K562 (cell line): ENCODE measurements at places on chromosomes 12 and 14.

DNA sequence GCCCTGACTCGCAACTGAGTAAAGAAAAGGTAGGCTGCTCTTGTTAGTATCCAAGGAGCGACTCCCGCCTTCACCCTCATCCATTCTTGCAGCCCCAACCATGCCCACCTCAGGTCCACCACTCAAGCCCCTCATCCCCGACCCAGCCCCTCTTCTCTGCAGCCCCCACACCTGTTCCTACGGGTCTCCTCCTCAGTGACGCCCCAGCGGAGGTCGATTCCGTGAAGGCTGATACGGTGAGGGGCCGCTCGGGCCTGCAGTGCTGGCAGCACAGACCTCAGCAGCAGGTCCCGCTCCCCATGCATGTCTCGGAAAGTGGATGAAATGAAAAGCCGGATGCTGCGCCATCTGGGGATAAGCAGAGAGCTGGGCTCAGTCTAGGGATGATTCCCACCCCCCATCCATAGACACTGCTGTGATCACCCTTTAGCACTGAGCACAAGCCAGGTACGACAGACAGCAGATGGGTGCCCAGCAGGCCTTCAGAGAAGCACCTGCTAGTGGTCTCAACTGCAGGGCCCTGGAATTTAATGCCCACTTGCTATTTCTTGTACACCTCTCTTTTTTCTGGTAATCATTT, 26.9 kb downstream of the TEP1 start:
- no peak for DNase-seq

- DNase-seq = peak; percentile 29
Observed at GRCh38 chr14:106691601-106692291, 1165.4 kb downstream of the TMEM121 start.

- DNase-seq = no peak
Observed at GRCh38 chr14:77088219-77088618, 9.8 kb upstream of the CIPC start.

DNA sequence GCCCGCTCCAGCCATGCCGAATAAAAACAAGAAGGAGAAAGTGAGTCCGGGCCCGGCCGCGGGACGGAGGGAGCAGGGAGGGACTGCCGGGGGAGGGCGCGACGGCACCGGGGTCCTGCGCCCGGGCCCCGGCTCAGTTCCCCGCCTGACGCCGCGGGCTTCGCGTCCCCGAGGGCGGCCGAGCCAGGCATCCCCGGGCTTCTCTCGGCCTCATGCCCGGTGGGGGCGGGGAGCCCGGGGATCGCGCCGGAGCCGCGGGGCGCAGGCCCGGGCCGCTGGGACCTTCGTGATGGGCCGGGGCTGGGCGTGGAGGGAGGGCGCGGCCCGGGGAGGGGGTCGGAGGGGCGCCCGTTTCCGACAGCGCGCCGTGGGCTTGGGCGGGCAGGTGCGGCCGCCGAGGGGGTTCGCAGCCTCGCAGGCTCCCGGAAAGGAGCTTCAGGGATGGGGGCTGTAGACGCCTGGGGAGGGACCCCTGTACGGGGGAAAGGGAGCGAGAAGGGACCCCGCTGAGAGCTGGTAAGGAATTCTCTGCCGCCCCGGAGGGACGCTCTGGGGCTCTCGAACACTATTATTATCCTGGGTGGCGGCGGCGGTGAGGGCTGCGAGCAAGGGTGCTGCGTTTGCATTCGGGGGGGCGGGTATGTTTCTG, 496 bp downstream of the PPP2R5C start:
- DNase-seq = peak; percentile 50

DNA sequence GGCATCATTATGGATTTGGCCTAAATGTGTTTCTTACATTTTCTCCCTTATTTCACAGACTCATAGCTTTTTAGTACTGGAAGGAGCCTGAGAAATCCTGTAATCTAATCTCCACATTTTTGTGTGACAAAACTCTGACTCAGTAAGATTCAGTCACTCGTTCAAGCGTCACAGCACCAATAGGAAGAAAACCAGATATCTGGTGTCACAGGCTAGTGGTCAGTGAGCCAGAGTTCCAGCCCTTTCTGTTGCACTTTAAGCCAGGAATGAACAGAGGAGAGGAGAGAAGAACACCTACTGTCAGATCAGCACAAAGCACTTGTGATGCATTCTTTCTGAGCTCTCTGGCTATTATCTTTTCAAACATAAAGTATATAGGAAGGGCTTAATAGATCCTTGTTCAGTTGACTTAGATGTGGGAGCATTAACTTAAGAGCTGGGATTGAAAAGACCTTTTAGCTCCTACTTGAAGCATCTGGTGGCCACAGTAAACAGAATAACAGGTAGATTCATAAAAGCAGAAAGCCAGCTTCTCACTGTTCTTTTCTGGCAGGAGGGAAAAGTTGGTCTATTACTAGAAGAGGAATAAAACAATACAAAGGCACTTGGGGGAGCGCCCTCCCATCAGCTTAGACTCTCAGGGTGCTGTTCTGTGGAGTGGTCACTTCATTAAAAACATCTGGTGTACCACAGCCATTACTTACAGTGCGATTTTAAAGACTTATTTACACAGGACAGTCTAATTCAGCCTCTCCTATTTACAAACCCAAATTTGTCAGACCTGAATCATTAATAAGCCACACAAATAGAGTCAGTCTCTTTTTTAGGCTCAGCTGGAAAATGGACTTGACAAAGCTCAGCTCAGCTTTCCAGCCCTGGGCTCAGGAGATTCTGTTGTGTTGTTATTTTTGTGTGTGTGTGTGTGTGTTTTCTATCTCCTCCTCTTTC, 12.2 kb upstream of the NID2 start:
- no peak for DNase-seq

- no peak for DNase-seq
Observed at GRCh38 chr12:31519511-31519910, 71.4 kb downstream of the DENND5B start.

DNA sequence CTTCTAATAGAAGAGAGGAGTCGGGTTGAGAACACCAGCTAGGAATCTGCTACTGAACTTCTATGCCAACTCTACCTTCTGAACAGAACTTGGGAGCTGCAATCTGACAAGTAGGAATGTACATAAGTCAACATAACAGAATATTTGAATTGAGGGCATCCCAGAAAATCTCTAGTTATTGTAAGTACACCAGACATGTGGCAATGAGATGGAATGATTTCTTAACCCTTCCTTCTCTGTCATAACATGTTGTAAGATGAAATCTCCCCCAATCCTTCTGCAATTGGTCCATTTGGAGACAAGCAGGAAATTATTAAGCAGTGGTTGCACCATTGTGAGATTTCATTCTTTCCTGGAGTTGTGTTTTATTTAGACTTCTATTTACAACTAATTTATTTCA, 68.7 kb upstream of the TMPO start:
- DNase-seq = no peak

DNA sequence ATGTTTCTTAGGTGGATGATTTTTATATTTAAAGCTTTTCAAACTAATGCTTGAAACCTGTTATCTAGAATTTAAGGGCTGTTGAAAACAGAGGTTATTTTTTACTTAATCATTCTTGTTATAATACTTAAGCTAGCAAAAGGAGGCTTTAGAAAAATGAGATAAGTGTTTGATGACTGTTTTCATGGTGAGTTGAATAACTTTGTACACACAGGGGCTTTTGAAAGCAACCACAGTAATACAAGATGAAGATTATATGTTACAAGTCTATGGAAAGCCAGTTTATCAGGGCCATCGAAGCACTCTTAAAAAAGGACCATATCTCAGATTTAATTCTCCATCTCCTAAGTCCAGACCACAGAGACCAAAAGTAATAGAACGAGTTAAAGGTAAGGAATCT, 33.3 kb downstream of the KIAA0586 start:
- no peak for DNase-seq

DNA sequence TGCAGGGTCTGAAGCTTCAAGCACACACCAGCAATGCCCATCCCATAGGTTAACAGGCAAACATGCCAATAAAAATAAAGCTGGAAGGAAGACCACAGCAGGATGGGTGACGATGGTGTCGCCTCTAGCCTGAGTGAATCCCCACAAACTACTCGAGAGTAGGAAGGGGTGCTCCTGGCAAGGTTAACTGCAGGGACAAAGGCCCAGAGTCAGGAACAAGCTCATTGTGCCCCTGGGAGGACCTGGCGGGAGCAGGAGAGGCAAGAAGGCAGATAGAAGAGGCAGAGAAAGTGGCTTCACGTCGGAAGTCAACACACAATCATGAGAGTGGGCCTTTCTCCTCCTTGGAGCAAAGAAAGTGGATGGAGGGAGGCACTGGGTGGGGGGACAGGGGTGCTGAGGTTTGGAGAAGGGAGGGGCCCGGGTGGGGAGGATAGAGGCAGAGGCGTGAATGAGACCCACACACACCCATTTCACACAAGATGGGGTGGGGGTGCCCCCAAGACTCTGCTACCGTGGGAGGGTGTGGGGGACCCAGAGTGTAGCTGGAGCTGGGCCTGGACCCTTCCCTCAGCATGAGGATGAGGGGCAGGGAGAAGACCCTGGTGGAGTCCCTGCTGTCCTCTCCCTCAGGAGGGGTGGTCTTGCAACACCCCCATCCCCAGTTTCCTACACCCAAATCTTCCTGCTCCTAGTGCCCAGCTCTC, 43.1 kb downstream of the DIO3 start:
- no peak for DNase-seq

GRCh38 chr12:105740369-105740768, 398.4 kb downstream of the NUAK1 start:
- DNase-seq = no peak

DNA sequence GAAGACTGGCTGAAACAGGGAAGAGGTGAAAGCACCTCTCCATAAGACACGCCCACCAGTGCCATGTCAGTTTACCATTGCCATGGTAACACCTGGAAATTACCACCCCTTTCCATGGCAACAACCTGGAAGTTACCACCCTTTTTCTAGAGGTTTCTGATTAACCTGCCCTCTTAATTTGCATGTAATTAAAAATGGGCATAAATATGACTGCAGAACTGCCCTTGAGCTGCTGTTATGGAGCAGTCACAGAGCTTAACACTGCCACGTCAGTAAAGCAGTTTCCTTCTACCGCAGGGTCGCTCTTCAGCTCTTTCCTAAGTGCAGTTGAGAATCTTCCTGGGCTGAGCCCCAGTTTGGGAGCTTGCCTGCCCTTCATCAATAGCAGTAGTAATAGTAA, 55.2 kb downstream of the RASSF3 start:
- no peak for DNase-seq

DNA sequence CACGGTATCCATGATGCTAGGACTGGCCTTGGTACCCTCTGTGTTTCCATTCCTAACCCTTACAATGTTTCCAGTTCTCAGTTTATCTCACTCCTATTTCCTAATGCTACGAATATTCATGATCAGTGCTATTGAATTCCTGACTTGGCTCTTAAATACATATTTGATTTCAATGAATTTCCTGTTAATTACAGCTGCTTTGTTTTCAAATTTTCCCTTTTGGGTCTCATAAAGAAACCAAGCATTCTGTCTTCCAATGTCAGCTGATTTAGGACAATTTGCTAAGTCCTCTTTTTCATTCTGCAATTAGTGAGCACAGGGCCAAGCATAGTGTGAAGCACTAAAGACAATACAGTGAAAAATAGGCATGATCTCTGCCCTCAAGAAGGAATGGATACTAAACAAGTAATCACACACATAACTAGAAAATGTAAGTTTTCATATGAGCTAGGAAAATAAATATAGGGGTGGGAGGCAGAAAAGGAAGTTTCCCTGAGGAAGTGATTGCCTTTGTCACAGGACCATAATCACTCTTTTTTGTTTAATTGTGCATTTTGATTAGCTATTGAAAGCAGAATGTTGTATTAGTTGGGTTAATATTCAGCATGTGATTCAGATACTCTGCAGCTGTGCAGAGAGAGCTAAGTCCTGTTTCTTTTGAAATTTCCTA, 88.5 kb downstream of the KCNC2 start:
- DNase-seq = no peak

GRCh38 chr14:105271224-105271890, 23.0 kb downstream of the BTBD6 start:
- DNase-seq = no peak

DNA sequence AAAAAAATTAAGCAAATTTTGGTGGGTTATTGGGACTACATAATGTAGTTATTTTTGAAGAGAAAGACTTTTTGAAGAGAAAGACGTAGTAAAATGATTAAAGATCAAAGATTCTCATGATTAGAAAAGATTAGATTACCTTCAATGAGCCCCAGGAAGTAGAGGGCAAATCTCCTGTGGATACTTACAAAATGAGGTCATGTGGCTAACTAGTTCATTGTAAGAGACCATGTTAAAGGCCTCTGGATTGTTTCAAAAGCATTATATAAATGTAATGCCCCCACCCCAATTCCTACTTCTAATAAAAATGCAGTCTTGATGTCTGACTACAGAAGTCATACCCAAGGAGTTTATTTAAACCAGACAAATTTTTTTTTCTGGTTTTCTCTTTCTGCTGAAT, 93.3 kb downstream of the ERGIC2 start:
- DNase-seq = no peak

DNA sequence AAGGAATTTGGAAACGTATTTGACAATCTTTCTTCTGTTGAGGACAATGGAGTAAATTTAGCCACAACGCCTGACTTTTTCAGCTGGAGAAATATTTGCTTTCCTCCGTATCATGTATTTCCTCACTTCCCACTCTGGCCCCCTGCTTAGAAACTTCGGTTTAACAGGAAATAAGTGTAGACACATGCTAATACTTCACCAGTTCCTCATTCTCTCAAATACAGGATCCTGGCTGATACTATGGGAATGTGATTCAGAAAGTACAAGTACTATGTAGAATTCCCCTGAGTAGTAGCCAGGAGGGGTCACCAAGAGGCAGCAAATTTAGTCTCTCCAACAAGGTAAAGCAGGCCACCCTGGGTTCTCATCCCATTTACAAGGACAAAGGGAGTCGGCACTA, 58.0 kb downstream of the FAR2 start:
- no peak for DNase-seq

- DNase-seq = no peak
Observed at GRCh38 chr12:76268267-76268666, 79.9 kb downstream of the BBS10 start.

GRCh38 chr14:34300882-34301734, 160.9 kb downstream of the SPTSSA start:
- peak; percentile 44 for DNase-seq

DNA sequence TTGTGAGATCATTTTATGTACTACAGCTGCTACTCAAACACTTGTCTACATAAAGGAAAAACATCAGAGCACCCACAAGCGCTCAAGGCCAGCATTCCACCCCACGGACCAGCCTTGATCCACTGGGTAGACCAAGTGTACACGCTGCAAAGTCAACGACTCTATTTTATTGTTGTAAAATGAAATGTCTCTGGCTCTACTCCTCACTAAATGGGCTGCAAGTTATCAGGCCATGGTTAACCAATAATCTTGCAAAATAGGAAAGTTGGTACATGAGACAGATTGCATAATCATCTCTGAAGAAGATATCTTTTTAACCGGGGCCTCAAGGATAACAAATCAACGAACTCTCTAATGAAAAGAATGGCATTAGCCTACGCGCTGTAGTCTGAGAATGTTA, 69.9 kb upstream of the FOXN3 start:
- DNase-seq = no peak

GRCh38 chr14:36215217-36215598, 38.7 kb upstream of the PTCSC3 start:
- DNase-seq = no peak

GRCh38 chr12:109845824-109846205, 12.6 kb upstream of the TRPV4 start:
- DNase-seq = no peak
